ENCODE measurements at places on chromosomes 2 and 18.

GRCh38 chr2:161088658-161089350 is 71.4 kb upstream of the TANK start:
- DNase-seq = no peak

DNA sequence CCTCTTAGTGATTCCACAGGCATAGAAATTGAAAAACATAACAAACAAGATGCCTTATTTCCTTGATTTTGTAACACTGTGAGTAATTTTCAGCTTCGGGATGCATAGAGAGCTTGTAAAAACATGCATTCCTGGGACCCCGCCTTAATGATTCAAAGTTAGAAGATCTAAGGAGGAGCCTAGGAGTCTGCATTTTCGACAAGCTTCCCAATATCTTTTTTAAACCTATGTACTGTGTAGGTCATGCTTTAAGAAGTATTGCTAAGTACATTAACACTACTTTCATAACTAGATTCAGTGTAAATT is 109.8 kb upstream of the ZNF516 start:
- DNase-seq = no peak

DNA sequence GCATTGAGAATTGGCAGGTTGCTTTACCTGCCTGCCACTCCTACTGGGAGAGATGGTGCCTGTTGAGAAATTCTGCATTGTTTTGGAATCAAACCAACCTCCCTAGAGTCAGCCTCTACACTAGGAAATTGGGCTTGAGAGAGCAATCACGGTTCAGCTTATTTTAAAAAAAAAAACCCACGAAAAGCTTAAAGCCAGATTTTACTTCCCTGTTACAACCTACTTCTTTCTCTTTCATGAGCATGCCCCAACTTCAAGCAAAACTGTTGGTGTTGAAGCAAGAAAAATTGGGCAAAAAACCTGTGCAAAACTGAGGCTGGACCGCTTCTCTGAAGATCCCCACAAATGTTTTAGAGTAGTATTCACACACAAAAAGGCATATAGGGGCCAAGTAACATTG is 134.6 kb upstream of the ZEB2 start:
- no peak for DNase-seq

- DNase-seq = no peak
Observed at GRCh38 chr2:239546541-239546940, 145.7 kb upstream of the HDAC4 start.

DNA sequence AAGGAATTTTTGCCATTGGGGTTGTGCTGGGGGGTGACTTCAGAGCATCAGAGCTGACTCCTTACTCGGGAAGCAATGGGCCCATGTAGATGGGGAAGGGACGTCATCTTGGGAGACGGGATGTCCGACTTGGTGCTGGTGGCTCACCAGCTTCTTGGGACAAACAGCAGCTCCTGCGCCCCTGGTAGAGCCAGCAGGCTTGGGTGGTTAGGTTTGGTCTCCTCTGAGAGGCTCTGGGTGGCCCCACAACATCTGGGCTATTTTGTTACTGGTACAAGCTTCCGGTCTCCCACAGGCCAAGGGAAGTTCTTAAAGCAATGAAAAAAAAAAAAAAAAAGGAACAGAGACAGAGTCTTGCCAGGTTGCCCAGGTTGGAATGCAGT is 1.8 kb downstream of the NGEF start:
- DNase-seq = no peak

DNA sequence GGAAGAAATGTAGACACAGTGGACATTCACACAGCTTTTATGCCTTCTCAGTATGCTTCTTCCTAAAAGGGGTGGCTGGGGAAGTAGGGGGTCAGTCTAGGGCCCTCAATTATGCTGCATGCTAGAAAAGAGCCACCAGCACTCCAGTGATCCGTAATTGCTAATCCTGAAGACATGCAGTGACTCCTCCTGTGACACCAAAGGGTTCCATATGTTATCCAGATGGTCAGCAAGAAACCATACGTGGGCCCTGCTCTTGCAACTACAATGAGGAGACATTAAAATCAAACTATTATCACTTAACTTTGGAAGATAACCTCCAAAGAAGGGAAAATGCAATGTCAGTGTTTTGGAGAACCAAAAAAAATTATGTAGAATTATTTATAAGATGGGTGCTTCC is 143.4 kb upstream of the LYPD1 start:
- no peak for DNase-seq

DNA sequence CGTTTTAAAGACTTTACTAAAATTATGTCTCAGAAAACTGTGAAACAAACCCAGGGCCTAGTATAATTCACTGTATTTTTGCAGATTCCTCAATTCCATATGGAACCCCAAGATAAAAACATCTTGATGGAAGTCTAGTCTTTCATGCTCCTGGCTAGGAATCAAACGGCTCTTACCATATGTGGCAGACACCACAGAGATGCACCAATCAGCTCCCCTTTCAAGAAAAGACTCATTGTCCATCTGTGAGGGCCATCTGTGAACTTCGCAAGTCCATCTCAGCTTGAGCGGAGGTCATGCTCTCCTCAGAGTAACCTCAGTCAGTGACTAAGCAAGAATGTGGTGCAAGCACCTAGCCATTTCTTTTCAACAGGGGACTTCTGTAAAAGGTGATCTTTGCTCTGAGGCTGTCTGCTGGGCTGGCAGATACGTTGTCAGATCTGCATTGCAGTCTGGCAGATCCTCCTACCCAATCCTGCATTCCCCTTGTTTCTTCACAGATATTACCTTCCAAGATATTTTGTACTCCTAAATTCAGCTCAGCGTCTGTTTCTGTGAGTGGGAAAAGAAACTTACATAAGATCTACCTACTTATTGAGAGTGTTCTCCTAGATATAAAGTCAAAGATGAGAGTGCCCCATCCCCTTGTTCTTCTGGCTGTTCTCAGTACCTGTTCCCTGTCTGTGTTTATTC is 419.3 kb downstream of the SPAG16 start:
- no peak for DNase-seq

- no peak for DNase-seq
Observed at GRCh38 chr2:190626641-190627210, 22.2 kb upstream of the NAB1 start.

DNA sequence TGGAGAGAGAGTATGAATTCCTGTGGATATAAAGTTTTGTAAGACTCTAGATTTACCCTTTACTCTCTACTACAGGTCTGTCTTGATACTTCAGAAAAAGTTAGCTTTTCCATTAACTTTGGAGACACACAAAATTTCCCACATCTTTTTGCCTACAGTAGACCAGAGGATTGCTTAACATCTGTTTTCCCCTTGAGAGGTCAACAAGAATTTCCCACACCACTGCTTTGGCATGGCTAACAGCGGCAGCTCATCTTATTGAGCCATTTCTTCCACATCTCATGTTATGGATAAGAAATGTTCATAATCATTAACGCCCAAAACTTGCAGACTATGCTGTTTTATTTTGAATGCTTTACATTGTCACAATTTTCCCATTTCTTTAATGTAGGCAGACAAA is 273.6 kb upstream of the RGPD4 start:
- DNase-seq = no peak

- DNase-seq = peak; percentile 25
Observed at GRCh38 chr2:20925265-20925889, 102.5 kb upstream of the LDAH start.

- DNase-seq = peak; percentile 47
Observed at GRCh38 chr18:5628512-5629255, 84.9 kb upstream of the EPB41L3 start.

GRCh38 chr2:215627771-215628170 is 191.9 kb upstream of the FN1 start:
- no peak for DNase-seq

All from AG08396 (cell line).